ENCODE measurements at places on chromosomes 6 and 20.
A peak's percentile ranks its signal among the peaks of the same experiment; 100 is the strongest.

- ATAC-seq, result peak; percentile 5
Measured at GRCh38 chr6:168128631-168129291, 49.7 kb upstream of the FRMD1 start.

DNA sequence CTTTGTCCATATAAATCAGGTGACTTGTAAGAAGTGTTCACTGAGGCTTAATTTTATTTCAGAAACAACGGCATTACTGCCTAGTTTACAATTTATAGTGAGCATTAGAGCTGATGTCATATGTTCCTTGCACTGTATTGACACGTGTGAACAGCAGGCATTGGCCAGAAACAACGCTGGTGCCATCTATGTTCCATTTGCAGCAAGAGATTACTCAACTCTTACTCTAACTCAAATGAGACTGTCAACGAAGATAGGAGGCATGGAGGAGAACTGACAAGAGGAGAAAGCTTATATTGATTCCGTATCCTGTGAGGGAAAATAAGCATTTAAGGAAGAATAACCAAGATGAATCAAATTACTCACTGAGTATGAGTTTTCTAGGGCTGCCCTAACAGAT is 48.4 kb downstream of the MTFR2 start:
- peak; percentile 65 for ATAC-seq

- no peak for ATAC-seq
Measured at GRCh38 chr6:30135757-30136156, at the start of gene TRIM40. Gene TRIM40, plus strand, starts transcription at chr6:30136140. Its CDS starts 897 bp downstream, at chr6:30137037.

GRCh38 chr6:148470156-148470555 is 127.5 kb downstream of the SASH1 start:
- ATAC-seq, result no peak

DNA sequence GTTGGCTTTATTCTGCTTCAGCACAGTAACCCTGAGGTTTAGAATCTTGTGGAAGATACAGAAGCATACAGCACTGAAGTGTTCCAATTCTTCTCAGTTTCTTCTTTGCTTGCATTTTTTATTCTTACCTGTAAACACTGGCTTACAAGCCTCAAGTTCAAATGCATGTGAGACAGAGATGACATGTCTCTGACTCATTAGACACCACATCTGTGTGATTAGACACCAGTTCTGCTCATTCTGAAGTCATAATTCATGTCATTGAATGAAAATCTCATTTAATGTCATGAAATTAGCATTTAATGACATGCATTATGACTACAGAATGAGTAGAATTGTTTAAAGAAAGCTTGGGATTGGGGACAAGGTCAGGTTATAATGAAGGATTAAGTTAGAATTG is 5.8 kb downstream of the GZF1 start:
- peak; percentile 57 for ATAC-seq

DNA sequence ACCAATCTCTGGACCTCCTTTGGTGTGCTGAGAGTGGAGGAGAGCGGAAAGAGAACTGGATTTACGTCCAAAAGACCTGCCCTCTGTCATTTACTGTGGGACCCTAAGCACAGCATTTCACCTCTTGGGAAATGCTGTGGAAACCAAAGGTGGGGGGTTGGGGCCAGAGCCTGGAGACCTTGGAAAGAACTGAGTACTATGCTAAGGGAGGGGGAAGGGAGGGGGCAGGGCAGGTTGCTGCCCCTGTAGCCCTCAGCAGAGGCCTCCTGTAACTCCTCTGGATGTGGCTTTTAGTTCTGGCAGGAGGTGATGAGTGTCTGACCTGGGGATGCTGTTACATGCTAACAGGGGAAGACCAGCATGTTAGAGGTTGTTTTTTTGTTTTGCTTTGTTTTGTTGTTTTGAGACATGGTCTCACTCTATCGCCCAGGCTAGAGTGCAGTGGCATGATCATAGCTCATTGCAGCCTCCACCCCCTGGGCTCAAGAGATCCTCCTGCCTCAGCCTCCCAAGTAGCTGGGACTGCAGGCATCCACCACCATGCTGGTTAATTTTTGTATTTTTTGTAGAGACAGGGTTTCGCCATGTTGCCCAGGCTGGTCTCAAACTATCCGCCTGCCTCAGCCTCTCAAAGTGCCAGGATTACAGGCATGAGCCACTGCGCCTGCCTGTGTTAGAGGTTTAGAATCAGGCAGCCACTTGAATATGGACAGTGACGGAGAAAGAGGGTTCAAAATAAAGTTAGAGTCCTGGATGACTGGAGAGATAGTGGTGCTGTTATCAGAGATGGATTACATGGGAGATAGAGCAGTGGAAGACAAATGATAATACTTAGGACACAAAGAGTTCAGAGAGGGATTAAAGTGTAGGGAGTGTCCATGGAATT is 18.4 kb upstream of the PARD6B start:
- peak; percentile 20 for ATAC-seq

GRCh38 chr20:3606021-3606420 is 57.2 kb downstream of the GFRA4 start:
- no peak for ATAC-seq

DNA sequence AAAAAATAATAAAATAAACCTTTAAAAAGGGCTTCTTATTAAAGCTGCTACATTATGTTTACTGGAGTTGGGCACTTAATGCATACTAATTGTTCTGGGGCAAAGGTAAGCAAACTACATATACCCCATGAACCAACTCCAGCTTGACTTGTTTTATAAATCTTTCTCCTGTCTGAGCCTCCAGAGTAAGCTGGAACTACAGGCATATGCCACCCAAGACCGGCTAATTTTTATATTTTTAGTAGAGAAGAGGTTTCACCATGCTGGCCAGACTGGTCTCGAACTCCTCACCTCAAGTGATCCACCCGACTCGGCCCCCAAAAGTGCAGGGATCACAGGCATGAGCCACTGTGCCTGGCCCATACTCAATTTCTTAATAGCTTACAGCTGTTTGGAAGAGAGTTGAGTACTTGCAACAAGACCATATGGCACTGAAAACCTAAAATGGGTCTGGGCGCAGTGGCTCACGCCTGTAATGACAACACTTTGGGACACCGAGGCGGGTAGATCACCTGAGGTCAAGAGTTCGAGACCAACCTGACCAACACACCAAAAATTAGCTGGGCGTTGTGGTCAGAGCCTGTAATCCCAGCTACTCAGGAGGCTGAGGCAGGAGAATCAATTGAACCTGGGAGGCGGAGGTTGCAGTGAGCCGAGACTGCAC is 19.9 kb downstream of the ROMO1 start:
- ATAC-seq, result no peak

DNA sequence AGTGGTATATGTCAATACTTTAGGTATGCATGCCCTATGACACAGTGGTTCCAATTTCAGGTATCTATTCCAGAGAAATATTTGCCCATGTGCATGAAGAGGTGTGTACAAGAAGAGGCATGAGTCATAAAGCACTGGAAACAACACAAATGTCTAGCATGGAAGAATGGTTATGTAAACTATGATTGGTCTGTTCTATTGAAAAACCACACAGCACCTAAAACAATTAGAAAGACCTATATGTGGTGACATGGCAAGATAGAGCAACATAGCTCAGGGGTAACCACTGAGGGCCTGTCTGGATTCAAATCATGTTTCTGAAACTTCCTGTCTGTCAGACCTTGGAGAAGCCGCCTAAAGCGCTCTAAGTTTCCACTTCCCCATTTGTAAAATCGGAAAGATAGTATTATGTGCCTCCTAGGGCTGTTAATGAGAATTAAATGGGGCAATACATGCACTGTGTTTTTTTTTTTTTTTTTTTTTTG is 76.0 kb upstream of the SHLD1 start:
- ATAC-seq, result peak; percentile 84

DNA sequence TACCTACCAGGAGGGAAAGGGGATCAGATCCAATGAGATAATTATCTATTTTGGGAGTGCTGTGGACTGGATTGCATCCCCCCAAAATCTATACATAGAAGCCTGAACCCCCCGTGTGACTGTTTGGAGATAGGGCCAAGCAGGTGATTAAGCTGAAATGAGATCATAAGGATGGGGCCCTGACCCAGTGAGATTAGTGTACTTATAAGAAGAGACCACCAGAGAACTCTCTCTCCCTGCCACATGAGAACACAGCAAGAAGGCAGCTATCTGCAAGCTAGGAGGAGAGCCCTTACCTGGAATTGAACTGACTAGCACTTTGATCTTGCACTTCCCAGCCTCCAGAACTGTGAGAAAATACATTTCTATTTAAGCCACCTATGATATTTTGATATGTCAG is 132.2 kb upstream of the NOX3 start:
- no peak for ATAC-seq

- peak; percentile 7 for ATAC-seq
Measured at GRCh38 chr6:159762681-159763293, 942 bp downstream of the ACAT2 start.

DNA sequence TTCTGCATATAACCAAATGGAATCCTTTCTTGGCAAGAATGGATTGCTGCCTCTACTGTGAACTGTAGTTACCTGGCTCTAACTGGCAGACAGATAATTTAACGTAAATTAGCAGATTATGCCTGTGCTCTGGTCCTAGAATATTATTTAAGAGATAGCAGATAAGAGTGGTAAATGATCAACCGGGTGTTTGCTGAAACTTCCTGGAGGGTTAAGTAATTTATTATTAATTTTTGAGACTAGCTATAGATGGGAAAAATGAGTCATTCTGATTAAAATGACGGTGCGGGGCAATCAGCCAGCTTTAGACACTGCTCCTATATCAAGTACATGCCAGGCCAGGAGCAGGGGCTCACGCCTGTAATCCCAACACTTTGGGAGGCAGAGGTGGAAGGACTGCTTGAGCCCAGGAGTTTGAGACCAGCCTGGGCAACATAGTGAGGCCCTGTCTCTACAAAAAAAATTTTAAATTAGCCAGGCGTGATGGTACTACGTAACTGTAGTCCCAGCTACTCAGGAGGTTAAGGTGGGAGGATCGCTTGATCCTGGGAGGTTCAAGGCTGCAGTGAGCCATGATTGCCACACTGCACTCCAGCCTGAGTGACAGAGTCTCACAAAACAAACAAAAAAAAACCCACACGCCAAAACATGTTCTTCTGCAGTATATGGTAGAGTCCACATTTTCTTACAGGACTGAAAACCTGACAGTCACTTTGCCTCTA is 22.6 kb downstream of the B4GALT5 start:
- ATAC-seq, result peak; percentile 56

GRCh38 chr20:58989196-58989595 is 8.1 kb downstream of the NELFCD start:
- no peak for ATAC-seq

DNA sequence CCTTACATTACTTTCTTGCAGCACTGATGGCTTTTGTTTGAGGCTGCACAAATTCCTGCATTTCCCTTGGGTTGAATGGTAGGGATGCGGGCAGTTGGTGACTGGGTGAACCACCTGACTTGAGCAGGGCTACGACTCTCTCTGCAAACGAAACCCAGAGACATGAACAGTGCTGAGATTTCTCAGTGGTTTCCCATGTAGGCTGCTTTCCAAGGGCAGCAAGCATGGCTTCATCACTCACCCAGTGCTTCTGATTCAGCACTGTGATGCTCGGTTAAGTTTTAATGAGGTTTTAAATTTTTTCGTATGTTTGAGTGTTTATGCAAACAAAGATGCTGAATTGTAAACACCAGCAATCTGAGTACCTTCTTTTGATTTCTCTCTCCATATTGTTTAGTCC is 127.2 kb downstream of the MTHFD1L start:
- ATAC-seq, result no peak

- no peak for ATAC-seq
Measured at GRCh38 chr20:25285091-25285647, 37.3 kb downstream of the PYGB start.

GRCh38 chr6:41247882-41248705 is 19.9 kb downstream of the TREML4 start:
- no peak for ATAC-seq

- ATAC-seq, result no peak
Measured at GRCh38 chr6:56692523-56693245, 50.0 kb upstream of the DST start.

DNA sequence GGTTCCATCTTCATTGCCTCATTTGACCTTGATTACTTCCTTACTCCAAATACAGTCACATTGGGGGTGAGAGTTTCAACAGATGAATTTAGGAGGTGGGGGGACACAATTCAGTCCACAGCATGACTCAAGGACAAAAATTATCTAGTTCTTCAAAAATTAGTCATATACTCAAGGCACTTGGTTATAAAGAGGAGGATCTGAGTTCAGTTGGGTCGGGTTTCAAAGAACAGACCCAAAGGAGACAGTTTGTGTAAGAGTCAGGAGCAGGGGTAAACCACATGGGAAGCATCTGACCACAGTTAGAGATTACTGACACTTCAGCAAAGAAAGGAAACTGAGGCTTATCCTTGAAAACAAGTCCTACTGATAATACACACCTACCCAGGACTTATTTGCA is 138.0 kb downstream of the TBC1D7 start:
- no peak for ATAC-seq

DNA sequence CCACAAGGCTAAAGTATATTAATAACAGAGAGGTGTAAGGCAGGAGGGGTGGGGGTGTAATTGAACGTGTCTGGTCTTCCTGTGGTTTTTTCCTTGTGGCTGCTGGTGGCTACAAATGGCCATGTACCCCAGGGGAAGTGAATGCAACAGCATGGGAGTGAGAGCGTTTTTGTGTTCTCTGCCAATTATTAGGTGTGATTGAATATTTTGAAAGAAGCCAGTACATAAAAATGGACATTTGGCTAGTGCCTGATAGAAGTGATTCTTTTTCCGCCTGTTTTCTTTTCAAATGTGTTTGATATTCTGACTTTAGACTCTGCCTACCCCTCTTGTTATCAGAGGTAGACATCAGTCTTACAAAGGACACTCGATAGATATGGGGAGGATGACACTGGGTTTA is 141.3 kb downstream of the PRL start:
- no peak for ATAC-seq

DNA sequence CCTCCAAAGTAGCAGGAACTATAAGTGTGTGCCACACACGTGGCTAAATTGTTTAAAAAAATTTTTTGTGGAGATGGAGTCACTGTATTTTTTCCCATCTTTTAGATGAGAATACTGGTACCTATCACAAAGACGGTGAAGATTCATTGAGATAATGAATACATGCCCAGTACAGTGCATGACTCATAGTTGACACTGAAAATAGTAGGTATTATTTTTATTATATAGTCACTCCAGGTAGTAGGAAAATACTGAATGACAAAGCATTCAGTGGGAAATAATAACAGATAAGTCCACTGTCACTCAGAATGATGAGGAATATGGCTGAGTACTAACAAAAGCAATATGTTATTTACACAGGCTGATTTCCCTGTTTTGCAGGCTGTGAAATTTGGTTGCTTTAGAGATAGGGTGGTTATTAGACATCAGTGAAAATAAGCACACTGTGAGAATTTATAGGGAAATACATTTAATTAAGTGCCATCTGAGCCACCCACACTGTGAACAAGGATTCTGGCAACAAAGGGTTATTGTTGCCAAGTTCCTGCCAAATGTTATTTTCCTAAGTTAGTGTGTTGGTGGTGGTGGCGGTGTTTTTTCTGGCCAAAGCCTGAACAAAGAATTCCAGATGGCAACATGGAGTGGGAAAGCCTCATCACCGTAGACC is 129.8 kb upstream of the FOXQ1 start:
- peak; percentile 57 for ATAC-seq

DNA sequence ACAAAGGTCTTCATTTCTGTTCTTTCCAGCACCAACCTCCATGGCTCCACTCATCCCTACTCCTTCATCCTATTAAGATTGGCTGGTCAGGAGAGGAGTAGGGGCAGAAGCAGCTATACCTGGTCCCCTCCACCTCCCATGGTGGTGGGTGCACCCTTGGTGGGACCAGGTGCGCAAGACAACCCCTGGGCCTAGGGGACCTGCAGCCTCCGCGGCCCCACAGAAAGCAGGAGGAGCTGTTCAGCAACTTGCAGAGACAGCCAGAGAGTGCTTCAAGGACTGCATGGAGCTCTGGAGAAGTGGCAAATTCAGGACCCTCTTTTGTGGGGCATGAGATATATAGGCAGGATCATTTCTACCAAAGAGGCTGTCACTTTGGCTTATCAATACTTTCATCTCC is 9.8 kb downstream of the ULBP2 start:
- no peak for ATAC-seq

Measured in esophagus mucosa (tissue), 1 donor.